ENCODE measurements at places on chromosomes 7 and 10.

- DNase-seq, result peak; percentile 34
These were observed 9.3 kb upstream of the SPOCK2 start for GRCh38 chr10:72097448-72098300.

GRCh38 chr7:135076882-135077281 lies 71.0 kb upstream of the TMEM140 start:
- no peak for DNase-seq

- DNase-seq, result no peak
These were observed 84.3 kb downstream of the WDFY4 start for GRCh38 chr10:48768926-48769325.

DNA sequence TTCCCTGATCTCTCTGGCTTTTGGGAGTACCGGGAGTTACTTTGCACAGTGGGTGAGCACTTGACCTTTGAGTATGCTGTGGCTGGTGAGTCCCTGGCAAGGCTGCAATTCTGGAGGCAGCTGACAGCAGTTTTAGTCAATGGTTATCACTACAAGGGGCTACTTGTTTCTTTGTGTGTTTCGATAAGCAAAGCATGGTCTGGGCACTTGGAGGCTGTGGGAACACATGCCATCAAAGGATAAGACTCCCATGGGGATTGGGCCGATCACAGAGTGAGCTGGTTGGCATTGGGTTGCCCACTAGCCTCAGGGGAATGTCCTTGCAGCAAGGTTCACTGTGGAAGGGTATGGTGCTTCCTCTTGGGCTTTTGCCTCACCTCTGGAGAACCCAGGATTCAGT lies 208.2 kb downstream of the SNX13 start:
- no peak for DNase-seq

GRCh38 chr10:22156750-22157149 lies 61.1 kb downstream of the EBLN1 start:
- no peak for DNase-seq

GRCh38 chr10:1068380-1069361 lies 12.5 kb downstream of the WDR37 start:
- no peak for DNase-seq

GRCh38 chr10:102962951-102963755 lies 45.1 kb downstream of the CNNM2 start:
- peak; percentile 80 for DNase-seq

GRCh38 chr7:96991546-96992191 lies 13.7 kb upstream of the DLX6 start:
- DNase-seq, result no peak

DNA sequence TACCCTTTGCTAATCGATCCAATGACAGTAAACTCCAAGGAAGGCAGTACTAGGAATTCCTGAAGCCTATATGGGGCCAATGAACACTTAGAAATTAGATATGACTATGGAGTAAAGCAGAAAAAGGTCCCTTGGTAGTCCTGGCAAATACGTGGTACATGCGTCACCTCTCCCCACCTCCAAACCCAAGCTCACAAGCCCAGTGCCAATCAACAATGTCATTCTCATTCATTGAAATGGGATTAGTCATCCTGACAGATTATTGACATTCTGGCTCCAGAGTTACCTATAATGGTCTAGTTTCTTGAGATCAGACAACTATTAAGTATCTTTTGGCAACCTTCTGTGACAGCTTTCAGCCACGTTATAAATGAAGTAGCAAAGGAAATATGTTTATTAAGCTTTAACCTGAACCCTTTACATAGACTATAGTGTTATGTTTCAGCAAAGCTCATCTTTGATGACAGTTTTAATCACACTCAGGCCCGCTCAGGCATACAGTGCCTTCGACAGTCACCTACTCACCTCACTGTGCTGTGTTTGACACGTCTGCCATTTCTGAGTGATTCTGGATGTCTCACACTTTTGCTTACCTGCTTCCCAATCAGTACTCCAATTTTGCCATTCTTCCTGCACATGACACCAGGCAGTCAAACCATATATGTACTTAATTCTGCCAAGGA lies 69.6 kb upstream of the ADO start:
- no peak for DNase-seq

GRCh38 chr10:15237351-15237750 lies 68.9 kb upstream of the NMT2 start:
- DNase-seq, result no peak

DNA sequence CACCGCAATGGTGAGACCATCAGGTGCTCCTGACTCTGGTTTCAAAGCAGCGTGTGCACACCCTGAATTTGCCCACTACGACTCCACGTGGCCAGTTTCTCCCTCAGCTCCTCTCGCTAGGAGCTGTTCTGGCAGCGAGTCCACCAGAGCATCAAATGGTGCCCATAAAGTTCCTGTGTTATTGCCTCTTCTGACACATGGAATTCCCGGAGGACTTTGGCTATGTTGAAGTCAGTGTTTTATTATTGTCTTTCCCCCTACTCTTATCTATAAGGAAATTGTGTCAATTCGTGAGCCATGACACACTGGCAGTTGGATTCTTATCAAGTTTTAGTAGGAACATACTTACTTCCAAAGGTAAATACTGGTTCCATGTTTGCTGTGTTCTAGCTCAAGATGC lies 53.9 kb upstream of the NPVF start:
- no peak for DNase-seq

GRCh38 chr10:31668326-31668725 lies 260.3 kb downstream of the ARHGAP12 start:
- DNase-seq, result no peak

DNA sequence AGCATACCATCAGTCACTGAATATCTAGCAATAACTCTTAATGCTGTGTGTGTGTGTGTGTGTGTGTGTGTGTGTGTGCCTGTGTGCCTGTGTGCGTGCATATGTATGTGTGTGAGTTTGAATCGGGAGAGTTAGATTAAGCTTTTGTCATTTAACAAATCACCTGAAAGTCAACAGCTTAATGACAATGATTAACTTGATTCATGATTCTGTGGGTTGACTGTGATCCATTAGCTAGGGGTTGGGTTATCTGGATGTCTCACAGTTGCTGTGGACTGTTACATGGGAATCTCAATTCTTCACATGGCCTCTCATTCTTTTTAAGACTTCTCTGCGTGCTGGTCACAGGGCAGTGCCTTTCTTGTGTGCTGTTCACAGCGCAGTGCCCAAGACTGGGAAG lies 639.0 kb upstream of the SORCS1 start:
- DNase-seq, result no peak

- DNase-seq, result no peak
These were observed 14.3 kb upstream of the VIPR2 start for GRCh38 chr7:159158888-159159405.

Data from erythroblast (primary cell).